Activated T-cell treated with anti-CD3 and anti-CD28 coated beads, Interleukin-2, amount 50 U/mL, for 4 hours (primary cell): ENCODE measurements at places on chromosomes 7 and 10. TPM values are rescaled to one million over a fixed set of nuclear protein-coding genes. Genes with fewer than 3 reads are reported as not detected.

- no peak for DNase-seq
Observed at GRCh38 chr7:21193895-21194294, 234.0 kb upstream of the SP4 start.

GRCh38 chr7:148838905-148839304 lies 45.2 kb downstream of the EZH2 start:
- DNase-seq: no peak

DNA sequence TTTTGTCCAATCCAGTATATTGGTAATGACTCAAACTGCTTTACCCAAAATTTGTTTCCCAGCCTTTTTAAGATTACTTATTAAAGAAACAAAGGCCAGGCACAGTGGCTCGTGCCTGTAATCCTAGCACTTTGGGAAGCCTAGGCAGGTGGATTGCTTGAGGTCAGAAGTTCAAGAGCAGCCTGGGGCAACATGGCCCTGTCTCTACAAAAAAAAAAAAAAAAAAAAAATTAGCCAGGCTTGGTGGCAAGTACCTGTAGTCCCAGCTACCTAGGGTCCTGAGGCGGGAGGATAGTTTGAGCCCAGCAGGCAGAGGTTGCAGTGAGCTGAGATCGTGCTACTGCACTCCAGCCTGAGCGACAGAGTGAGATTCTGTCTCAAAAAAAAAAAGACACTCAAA lies 7.0 kb upstream of the ARHGAP12 start:
- no peak for DNase-seq

The FAM24B gene
- total RNA-seq: 4.8 TPM

The PLEKHS1 gene
- not detected for total RNA-seq
